ENCODE measurements at places on chromosomes 12 and 14.

GRCh38 chr14:96622926-96623325 lies 120.7 kb downstream of the PAPOLA start:
- DNase-seq, result no peak

DNA sequence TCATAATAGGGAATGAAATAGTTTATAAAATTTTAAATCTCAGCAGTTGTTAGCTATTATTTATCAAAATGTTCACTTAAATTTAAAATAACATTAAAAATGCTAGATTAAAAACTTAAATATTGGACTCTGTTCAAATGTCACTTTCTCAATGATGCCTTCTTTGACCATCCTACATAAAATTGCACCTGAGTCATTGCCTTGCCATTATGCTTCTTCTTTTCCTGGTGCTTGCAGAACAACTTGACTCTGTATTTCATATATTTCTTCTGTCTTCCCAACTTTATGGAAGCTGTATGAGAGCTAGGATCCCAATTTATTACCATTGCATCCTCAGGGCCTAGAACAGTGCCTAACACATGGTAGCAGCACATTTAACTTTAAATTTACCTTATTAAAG lies 37.3 kb upstream of the CPM start:
- DNase-seq, result no peak

- no peak for DNase-seq
Observed at GRCh38 chr14:21867541-21867940, 193.9 kb upstream of the OR4E1 start.

- DNase-seq, result no peak
Observed at GRCh38 chr14:95229749-95230148, 72.4 kb upstream of the DICER1 start.

DNA sequence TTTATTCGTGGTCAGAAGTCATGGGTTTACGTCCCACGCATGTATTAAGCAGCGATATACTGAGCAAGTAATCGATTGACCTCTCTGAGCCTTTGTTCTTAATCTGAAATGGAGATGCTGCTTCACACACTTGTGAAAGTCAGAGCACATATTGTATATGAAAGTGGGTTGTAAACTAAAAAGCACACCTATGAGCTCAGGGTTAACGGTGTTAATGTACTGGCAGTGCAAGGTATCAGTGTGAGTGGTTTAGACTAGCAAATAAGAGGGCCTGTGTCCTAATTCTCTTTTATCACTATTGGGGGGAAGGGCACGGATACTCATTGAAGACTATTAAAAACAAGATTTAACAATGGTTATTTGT lies 676 bp downstream of the MRPL42 start:
- DNase-seq, result no peak

DNA sequence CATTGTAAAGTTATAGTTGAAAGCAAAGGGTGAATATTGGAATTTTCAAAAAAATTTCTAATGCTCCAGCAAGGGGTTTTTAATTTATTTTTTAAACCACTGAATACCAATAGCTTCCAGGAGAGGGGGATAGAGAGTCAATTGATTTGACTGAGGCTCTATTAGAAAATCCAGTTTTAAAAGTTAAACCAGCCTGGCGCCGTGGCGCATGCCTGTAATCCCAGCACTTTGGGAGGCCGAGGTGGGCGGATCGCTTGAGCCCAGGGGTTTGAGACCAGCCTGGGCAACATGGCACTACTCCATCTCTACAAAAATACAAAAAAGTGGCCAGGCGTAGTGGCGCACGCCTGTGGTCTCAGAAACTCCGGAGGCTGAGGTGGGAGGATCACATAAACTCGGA lies 150.1 kb downstream of the SLC38A4 start:
- no peak for DNase-seq

GRCh38 chr14:100474196-100474595 lies 113.0 kb downstream of the BEGAIN start:
- no peak for DNase-seq

GRCh38 chr14:59424341-59425071 lies 40.7 kb downstream of the GPR135 start:
- peak; percentile 39 for DNase-seq

Measured in uterus (tissue), 4 donors.